CD4-positive, alpha-beta T cell treated with Interleukin-4 for 1 hour (primary cell): ENCODE measurements at places on chromosomes 16 and 17.

- DNase-seq = peak; percentile 36
Observed at GRCh38 chr17:16428098-16428882, 12.9 kb downstream of the TRPV2 start.

DNA sequence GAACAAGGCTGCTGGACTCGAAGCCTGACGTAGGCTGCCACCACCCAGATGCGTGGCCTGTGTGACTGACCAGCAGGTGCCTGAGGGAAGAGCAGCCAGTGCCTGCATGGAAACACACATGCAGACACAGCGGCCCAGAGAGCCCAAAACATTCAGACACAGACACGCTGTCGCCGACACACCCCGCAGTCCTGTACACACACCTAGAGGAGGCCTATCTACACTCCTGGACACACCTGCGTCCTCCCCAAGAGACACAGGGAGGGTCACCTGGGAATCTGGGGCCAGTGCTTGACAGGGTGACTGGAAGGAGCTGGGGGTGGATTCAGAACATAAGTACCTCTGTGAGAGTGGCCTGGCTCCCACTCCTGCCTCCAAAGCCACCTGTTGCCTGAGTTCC lies 6.1 kb upstream of the TSPOAP1 start:
- no peak for DNase-seq

- DNase-seq = no peak
Observed at GRCh38 chr16:7938175-7938574, 605.5 kb downstream of the RBFOX1 start.

- DNase-seq = no peak
Observed at GRCh38 chr17:2563543-2563942, 29.9 kb upstream of the PAFAH1B1 start.

GRCh38 chr16:63223851-63224250 lies 1187.6 kb upstream of the CDH8 start:
- DNase-seq = no peak

DNA sequence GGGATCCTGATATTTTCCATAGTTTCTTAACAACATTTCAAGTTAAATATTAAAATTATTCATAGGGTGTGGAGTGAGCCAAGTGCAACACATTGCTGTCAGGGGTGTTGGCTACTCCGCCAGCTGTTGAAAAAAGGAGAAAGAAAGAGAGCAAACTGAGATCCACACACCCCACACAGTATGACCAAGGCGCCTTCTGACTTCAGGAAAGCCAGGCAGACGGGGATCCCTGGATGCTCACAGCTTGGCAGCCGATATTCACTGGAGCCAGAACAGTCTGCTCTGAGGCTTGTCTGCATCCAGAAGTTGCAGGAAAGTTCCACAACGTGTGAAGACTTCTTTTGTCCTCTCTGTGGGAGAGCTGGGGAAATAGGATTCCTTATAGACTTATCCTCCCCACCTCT lies 9.3 kb downstream of the CHD9NB start:
- no peak for DNase-seq
